ENCODE measurements at places on chromosomes 1 and 21. TPM values are rescaled to one million over a fixed set of nuclear protein-coding genes. Genes with fewer than 3 reads are reported as not detected.

The PTGFR gene
- under 0.01 TPM for total RNA-seq

The GJA4 gene
- 0.10 TPM for total RNA-seq

The NUF2 gene
- 0.94 TPM for total RNA-seq

The CFHR4 gene
- not detected for total RNA-seq

The FMOD gene
- total RNA-seq, result not detected

The FUBP1 gene
- 274 TPM for total RNA-seq

The KIF14 gene
- 0.73 TPM for total RNA-seq

The ALPL gene
- 0.21 TPM for total RNA-seq

The ERRFI1 gene
- 3.6 TPM for total RNA-seq

The SERINC2 gene
- total RNA-seq, result 1.4 TPM

The SERTAD4 gene
- under 0.01 TPM for total RNA-seq

The MTMR11 gene
- total RNA-seq, result 22.9 TPM

The CFHR5 gene
- total RNA-seq, result not detected

The CD1B gene
- total RNA-seq, result 0.52 TPM

The SPATA45 gene
- not detected for total RNA-seq

The OR1C1 gene
- total RNA-seq, result not detected

The CFHR2 gene
- total RNA-seq, result not detected

The BCAR3 gene
- total RNA-seq, result 1.4 TPM

The GRHL3 gene
- not detected for total RNA-seq

The OXCT2 gene
- 0.73 TPM for total RNA-seq

The CLCA4 gene
- total RNA-seq, result not detected

The PLEKHA6 gene
- total RNA-seq, result under 0.01 TPM

The TTC22 gene
- 1.9 TPM for total RNA-seq

The TMEM82 gene
- not detected for total RNA-seq

The SLC35F3 gene
- not detected for total RNA-seq

The CCDC17 gene
- total RNA-seq, result 2.6 TPM

The AIM2 gene
- total RNA-seq, result 2.1 TPM

The INSRR gene
- not detected for total RNA-seq

The HES3 gene
- not detected for total RNA-seq

The LCK gene
- total RNA-seq, result 112 TPM

The SLC44A3 gene
- total RNA-seq, result 0.10 TPM

The TMPRSS2 gene
- total RNA-seq, result not detected

The B3GALT5 gene
- total RNA-seq, result not detected

The WLS gene
- 4.7 TPM for total RNA-seq

The MFAP2 gene
- total RNA-seq, result not detected

All from mononuclear cell (primary cell).